Activated T-helper 9 cell treated with anti-CD3 and anti-CD28 coated beads, Interleukin-2, amount 50 U/mL, for 16 hours (primary cell): ENCODE measurements at places on chromosomes 2 and 18.

- no peak for DNase-seq
Observed at GRCh38 chr2:237883951-237884446, 24.6 kb downstream of the RAMP1 start.

DNA sequence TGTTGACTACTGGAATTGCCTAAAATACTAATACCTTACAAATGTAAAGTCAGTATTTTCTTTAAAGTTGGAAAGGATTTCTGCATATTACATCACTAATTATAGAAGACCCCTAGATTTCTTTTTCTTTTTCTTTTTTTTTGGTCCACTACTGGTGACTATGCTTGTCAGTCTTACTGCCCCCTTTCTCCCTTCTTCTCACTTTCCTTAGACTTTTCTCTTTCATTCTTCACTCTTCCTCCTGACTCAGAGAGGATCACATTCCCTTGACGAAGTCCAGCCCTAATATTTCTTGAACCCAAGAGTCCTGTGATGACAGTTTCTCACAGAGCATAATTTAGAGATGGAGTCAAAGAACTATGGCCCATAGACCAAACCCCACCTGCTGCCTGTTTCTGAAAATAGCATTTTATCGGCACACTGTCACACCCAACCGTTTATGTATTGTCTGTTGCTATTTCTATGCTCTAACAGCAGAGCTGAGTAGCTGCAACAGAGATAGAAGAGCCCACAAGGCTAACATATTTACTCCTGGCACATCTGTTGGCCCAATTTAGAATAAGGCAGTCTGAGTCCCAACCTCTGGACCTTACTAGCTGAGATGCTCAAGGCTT lies 40.6 kb upstream of the RIOK3 start:
- no peak for DNase-seq

DNA sequence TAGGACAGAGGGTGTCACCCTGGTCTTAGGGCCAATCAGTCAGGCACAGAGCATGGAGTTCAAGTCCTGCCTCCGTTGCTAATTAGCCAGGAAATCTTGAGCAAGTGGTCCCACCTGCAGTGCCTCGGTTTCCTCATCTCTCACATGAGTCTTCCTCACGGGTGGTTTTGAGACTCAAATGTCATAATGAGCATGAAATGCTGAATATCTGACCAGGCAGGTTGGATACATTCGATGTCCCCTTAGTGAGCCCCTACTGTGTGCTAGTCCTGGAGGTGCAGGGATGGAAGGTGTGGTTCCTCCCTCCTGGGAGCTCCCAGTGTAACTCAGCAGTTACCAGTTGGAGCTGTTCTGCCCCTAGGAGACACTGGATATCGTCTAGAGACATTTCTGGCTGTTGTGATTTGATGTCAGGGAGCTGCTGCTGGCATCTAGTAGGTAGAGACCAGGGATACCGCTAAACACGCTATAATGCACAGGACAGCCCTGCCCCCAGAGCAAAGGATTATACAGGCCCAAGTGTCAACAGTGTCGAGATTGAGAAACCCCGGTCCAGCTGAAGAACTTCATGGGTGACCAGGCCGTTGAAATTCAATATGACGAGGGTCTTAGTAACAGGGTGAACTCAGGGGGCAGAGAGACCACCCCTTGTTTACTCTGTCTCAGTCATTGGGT lies 118.5 kb upstream of the TWIST2 start:
- no peak for DNase-seq

GRCh38 chr2:64295326-64296139 lies 151.3 kb upstream of the PELI1 start:
- DNase-seq = no peak

- no peak for DNase-seq
Observed at GRCh38 chr18:78620326-78620725, 359.3 kb upstream of the SALL3 start.

DNA sequence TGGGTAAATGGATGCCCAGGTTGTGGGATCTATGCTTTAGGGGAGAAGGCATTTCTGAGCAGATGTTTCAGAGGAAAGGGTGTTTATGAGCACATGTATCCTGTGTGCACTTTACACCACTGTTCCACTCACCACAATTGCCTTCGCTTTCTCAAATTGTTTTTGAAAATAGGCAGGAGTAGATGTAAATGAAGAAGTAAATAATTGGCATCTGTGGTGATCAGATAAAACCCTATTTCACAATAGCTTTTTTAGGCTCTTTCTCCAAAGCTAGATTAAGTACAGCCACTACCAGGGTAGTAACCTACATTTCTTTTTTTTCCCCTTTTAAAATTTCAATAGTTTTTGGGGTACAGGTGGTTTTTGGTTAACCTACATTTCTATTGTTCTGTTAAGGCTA lies 40.6 kb downstream of the TMEM178A start:
- no peak for DNase-seq

DNA sequence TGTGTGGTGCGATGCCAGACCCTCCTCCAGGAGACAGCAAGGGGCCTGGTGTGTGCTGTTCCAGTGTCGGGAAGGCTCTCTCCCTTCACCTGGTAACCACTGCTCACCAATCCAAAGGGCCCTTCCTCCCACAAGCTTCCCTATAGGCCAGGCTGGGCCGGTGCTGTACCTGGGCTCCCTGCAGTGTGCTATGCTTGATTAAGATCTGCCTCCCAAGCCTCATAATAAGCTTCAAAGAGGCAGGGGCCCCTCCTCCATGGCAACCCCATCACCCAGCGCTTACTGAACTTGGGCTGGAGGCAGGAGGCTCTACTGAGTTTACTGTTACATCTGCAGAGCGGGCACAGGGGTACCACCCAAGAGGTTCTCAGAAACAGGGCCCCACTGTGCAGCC lies 4.5 kb upstream of the MAL start:
- no peak for DNase-seq

GRCh38 chr18:31386741-31387140 lies 10.2 kb downstream of the DSG4 start:
- no peak for DNase-seq
